ENCODE measurements at places on chromosomes 6 and 20. TPM values are rescaled to one million over a fixed set of nuclear protein-coding genes. Genes with fewer than 3 reads are reported as not detected.

- H3K27ac ChIP-seq: no peak overlapping the region
- H3K27me3 ChIP-seq: no peaks in the 10 kb centered on the region
- DNase-seq: no peak
Observed at GRCh38 chr20:58244517-58245030, 16.1 kb upstream of the ANKRD60 start.

DNA sequence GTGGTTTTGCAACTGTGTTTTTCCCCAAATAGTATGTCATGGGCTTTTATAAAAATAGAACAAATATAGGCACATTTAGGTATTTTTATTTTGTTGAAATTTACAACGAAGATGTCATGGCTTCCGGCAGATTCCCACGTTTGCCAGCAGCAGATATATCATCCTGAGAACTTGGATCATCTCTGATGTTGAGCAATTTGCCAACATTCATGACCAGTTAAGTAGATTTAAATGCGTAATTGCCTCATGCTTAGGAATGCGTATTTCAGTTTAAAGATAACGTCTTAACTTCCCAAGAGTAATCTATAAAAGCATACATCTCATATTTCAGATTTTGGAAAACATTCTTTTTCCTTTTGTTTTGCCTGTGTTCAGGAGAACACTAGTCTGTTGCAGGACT, 457.8 kb downstream of the QKI start:
- H3K4me1 ChIP-seq: no peaks in the 10 kb centered on the region
- no peak overlapping the region for H3K27ac ChIP-seq
- no peak overlapping the region for H3K4me3 ChIP-seq
- no peak for DNase-seq

- DNase-seq: no peak
- no peaks in the 10 kb centered on the region for H3K27me3 ChIP-seq
- H3K4me1 ChIP-seq: no peaks in the 10 kb centered on the region
- no peak overlapping the region for H3K4me3 ChIP-seq
Observed at GRCh38 chr6:82066196-82066595, 181.3 kb downstream of the IBTK start.

DNA sequence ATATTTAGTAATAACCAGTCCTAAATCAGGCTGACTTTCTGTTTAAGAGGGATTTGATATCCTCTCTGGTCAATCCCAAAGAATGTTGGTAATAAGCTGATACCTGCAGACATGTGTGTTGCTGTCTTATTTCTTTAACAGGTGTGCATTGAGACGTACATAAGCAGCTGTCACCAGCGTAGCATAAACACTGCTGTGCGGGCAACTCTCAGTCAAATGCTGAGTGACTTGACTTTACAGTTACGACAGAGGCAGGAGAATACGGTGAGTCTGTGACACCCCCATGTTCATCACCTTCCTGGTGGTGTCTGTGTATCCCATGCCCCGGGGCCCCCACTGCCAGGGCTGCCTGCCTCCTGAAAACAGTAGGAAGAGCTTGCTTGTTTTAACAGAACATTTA, 20.1 kb upstream of the PBOV1 start:
- no peaks in the 10 kb centered on the region for H3K27me3 ChIP-seq
- no peak overlapping the region for H3K4me3 ChIP-seq
- H3K27ac ChIP-seq: no peak overlapping the region
- DNase-seq: no peak
- H3K36me3 ChIP-seq: no peaks in the 10 kb centered on the region

GRCh38 chr20:22520381-22520780, 64.0 kb downstream of the FOXA2 start:
- no peaks in the 10 kb centered on the region for H3K27me3 ChIP-seq
- no peaks in the 10 kb centered on the region for H3K4me1 ChIP-seq
- no peak for DNase-seq
- no peaks in the 10 kb centered on the region for H3K36me3 ChIP-seq

DNA sequence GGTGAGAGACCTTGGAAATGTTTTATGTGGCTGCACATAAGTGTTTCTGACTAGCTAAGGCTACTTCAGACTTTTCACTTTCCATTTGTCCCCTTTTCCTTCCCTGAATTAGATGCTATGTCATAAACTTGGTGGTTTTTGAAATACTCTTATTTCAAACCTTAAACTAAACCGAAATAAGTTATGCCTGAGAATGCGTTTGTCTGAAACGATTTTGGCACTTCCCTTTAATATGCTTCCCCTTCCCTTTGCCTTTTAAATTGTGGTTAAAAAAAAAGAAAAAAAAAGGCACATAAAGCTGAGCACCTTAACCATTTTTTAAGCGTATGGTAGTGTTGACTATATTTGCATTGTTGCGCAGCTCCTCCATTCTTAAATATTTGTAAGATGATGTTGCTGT, 14.3 kb downstream of the ZNF451 start:
- DNase-seq: no peak
- no peak overlapping the region for H3K4me3 ChIP-seq
- no peaks in the 10 kb centered on the region for H3K27me3 ChIP-seq
- H3K4me1 ChIP-seq: peaks cover 35% of the 10 kb centered on the region
- peaks cover 60% of the 10 kb centered on the region for H3K36me3 ChIP-seq

DNA sequence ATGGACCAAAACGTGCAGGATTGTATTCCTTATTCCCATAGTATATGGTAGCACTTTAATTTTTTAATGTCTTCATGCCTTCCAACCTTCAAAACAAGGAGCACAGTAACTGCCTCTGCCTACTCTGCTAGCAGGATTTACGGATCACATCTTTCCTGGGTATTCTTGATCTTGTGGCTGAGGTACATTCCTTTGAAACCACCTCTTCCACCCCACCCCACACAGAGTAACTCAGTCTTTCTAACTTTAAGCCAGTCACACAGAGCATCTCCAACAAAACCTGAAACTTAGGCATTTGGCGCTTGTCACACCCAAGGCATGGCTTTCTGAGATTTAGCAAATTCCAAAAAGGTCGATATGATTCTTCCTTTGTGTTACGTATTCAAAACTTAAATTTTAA, 2.3 kb upstream of the ID4 start:
- H3K4me1 ChIP-seq: no peaks in the 10 kb centered on the region
- no peaks in the 10 kb centered on the region for H3K36me3 ChIP-seq
- no peak overlapping the region for H3K4me3 ChIP-seq

DNA sequence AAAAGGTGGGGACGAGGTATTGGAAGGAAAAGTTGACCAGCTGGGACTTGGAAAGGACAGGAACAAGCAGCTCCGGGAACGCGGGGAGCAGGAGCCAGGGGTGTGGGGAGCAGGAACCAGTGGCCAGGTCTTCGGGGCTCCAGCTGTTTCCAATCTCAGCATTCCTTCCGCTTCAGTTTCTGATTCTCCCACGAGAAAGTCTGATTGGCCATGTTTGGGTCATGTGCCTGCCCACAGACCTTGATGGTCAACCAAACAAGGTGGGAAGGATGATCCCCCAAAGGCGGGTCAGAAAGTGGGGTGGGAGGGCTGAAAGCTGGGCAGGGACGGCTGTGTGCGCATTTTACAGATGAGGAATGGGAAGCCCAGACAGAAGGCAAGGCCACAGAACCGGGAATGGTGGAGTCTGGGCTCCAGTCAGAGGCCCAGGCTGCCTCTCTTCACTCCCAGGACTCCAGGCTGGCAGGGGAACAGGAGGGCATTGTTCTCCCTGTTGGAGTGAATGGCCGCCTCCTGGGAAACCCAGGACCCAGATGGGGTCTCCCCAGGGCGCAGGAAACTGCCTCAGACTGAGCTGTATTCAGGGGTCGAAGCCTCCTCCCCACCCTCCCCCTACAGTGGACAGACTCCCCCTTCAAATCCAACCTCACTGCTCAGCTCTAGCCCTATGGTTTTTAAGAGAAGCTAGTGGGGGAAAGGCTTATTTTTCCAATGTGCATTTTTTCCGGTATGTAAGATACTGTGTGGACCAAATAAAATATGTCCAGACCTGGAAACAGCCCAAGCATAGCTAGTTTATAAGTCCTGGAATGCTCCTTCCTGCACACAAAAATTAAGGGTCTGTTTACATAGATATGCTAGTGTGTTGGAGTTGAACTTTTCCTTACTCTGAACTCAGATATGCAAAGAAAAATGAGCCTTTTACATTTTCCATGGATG, 12.2 kb upstream of the PTGIS start:
- DNase-seq: no peak
- peaks cover 22% of the 10 kb centered on the region for H3K36me3 ChIP-seq
- H3K27ac ChIP-seq: no peak overlapping the region

GRCh38 chr6:44148306-44148705, 10.3 kb upstream of the CAPN11 start:
- H3K36me3 ChIP-seq: peaks cover 9% of the 10 kb centered on the region
- no peaks in the 10 kb centered on the region for H3K27me3 ChIP-seq
- no peak overlapping the region for H3K4me3 ChIP-seq
- peaks cover 12% of the 10 kb centered on the region for H3K4me1 ChIP-seq
- H3K27ac ChIP-seq: no peak overlapping the region

DNA sequence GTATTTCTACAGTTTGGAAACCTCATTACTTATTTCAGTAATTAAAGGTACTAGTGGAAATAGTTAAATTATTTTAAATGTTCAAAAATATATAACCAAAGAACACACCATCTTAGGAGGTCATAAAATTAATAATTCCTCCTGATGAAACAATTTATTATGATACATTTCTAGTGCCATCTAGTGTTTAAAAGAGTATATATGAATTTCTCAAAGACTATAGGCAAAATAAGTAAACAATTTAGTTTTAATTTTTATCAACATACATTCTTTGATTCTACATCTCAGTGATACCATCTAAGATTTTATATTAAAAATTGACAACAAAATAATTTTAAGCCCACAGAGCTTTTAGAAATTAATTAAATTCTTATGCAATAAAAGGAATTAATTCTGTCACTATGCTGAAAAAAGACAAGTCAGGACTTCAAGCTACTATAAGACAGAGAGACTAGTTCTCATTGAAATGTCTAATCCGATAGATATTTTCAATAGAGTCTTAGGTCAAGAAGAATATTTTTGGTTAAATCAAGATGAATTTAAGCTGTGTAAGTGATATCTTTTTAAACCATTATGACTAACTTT, 107.8 kb upstream of the RNF217 start:
- H3K36me3 ChIP-seq: no peaks in the 10 kb centered on the region
- DNase-seq: no peak

- H3K36me3 ChIP-seq: no peaks in the 10 kb centered on the region
- no peaks in the 10 kb centered on the region for H3K27me3 ChIP-seq
- no peak within 1 kb of the TSS for H3K4me3 ChIP-seq
- H3K4me1 ChIP-seq: no peaks in the 10 kb centered on the region
- H3K27ac ChIP-seq: no peak within 1 kb of the TSS
Observed at GRCh38 chr6:49713346-49713745, at the start of gene CRISP2. Gene CRISP2, minus strand, starts transcription at chr6:49713543. Its CDS starts 4,347 bp downstream, at chr6:49709196.

- H3K36me3 ChIP-seq: no peaks in the 10 kb centered on the region
- peaks cover 1% of the 10 kb centered on the region for H3K27me3 ChIP-seq
- DNase-seq: no peak
Observed at GRCh38 chr6:4272996-4273395, 137.6 kb upstream of the ECI2 start.

GRCh38 chr6:105397987-105398386, 4.9 kb downstream of the PREP start:
- no peaks in the 10 kb centered on the region for H3K27me3 ChIP-seq
- no peak overlapping the region for H3K27ac ChIP-seq
- no peak overlapping the region for H3K4me3 ChIP-seq
- DNase-seq: no peak
- H3K36me3 ChIP-seq: peaks cover 11% of the 10 kb centered on the region

GRCh38 chr6:38687549-38687948, 15.4 kb downstream of the GLO1 start:
- H3K4me3 ChIP-seq: no peak overlapping the region
- no peak for DNase-seq
- H3K36me3 ChIP-seq: peaks cover 21% of the 10 kb centered on the region
- H3K27me3 ChIP-seq: no peaks in the 10 kb centered on the region
- H3K27ac ChIP-seq: no peak overlapping the region

DNA sequence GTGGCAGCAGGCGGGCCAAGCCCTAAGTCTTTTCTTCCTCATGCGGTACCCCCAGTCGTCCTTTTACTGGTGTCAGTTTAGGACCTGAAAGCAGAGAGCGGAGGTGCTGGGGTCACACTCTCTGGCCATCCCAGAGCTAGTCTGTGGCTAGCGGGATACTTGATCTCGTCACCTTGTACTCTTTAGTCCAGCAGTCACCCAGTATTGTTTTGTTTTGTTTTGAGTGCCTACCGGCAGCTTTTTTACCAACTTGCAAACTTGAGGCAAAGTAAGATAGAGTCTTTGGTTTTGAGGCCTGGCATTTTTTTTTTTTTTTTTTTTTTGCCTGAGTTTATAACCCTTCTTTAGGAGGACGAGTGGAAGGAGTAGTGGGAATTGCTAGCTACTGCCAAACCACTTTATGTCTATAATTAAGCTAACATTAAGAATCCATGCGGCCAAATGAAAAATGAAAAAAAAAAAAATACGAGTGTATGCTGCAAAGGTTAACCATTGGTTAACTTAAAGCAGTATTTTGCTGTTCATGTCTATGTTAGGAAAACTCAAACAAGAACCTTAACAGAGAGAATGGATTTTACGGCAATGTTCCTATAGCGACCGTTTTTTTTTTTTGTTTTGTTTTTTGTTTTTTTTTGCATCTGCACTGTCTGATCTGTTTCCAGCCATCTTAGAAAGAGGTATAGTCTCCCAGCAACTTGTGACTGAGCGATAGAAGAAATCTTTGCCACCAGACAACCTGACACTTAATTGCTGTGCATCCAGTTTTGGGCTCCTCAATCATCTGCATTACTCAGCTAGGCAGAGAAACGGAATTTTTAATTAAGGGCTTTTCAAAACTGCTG, 56.9 kb downstream of the FAM217A start:
- no peak for DNase-seq
- H3K4me3 ChIP-seq: peak overlapping the region; percentile 94
- H3K36me3 ChIP-seq: peaks cover 25% of the 10 kb centered on the region
- H3K27me3 ChIP-seq: no peaks in the 10 kb centered on the region

DNA sequence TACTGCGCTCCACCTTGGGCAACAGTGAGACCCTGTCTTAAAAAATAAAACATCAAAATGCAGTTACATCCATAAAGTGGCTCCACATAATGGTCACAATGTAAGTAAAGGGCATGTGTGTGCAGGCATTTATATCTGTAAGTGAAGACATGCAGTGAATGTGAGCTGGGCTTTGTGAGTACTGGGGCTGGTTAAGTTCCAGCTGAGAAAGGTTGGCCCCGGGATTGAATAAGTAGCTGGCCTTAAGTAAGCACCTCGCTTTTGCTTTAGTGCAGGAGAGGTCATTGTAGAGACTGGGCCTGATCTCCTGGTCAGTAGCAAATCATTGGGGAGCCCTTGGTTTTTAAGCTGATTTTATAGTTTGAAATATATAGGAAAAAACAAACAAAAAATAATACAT, 8.0 kb downstream of the QKI start:
- no peak overlapping the region for H3K4me3 ChIP-seq
- H3K36me3 ChIP-seq: peaks cover 3% of the 10 kb centered on the region
- no peak for DNase-seq

Gene OR2H1
- not detected for total RNA-seq

Gene QRSL1
- 18.6 TPM for total RNA-seq

Gene BMP2
- 0.12 TPM for total RNA-seq

Gene LIN28B
- total RNA-seq: not detected

Gene GSTA2
- not detected for total RNA-seq

Gene C6orf15
- not detected for total RNA-seq

Measured in activated T-helper 1 cell treated with anti-CD3 and anti-CD28 coated beads, Interleukin-12 subunit alpha, Interleukin-12 subunit beta, Interleukin-2, Interleukin-4 antibody, amounts not matched to agents 30 ng/mL and 10 ng/mL and 1 ng/mL, durations not matched to agents 14 hours and 24 hours and 36 hours (primary cell).